ENCODE measurements at places on chromosomes 11 and 22. TPM values are rescaled to one million over a fixed set of nuclear protein-coding genes. Genes with fewer than 3 reads are reported as not detected.

The OR52A1 gene
- not detected for total RNA-seq

The MS4A6A gene
- total RNA-seq = not detected

The PLEKHA7 gene
- 78.7 TPM for total RNA-seq

The DRICH1 gene
- total RNA-seq = 11.1 TPM

The SMIM35 gene
- total RNA-seq = not detected

The RAB36 gene
- total RNA-seq = 10.3 TPM

The APOBEC3H gene
- total RNA-seq = not detected

DNA sequence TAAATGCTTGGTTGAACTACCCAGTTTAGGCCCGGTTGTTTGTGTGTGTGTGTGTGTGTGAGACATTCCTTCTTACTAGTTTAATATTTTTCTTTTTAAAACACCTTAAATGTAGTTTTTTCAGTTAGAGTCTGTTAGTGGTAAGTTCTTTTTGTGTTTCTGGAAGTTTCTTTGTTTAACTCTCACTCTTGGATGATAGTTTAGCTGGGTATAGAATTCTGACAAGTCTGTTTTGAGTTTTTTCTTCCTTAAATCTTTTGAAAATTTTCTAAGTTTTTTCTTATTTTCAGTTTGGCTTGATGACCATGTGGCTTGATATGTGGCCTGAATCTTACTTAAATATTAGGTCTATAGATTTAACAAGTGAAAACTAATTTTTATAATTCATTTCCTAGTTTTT lies 60.1 kb downstream of the PDE3B start:
- H3K4me1 ChIP-seq = peaks cover 2% of the 10 kb centered on the region
- peaks cover 17% of the 10 kb centered on the region for H3K36me3 ChIP-seq
- no peaks in the 10 kb centered on the region for H3K27me3 ChIP-seq

- H3K4me1 ChIP-seq = peaks cover 9% of the 10 kb centered on the region
- DNase-seq = no peak
- H3K27ac ChIP-seq = no peak overlapping the region
- no peaks in the 10 kb centered on the region for H3K27me3 ChIP-seq
- no peak overlapping the region for H3K4me3 ChIP-seq
- H3K36me3 ChIP-seq = peaks cover 7% of the 10 kb centered on the region
Observed at GRCh38 chr22:23862103-23862502, 4.4 kb downstream of the SLC2A11 start.

- H3K27me3 ChIP-seq = no peaks in the 10 kb centered on the region
- DNase-seq = no peak
- H3K4me1 ChIP-seq = peaks cover 23% of the 10 kb centered on the region
- H3K27ac ChIP-seq = no peak overlapping the region
- peaks cover 3% of the 10 kb centered on the region for H3K36me3 ChIP-seq
- H3K4me3 ChIP-seq = no peak overlapping the region
Observed at GRCh38 chr11:47516984-47517853, 35.7 kb downstream of the CELF1 start.

DNA sequence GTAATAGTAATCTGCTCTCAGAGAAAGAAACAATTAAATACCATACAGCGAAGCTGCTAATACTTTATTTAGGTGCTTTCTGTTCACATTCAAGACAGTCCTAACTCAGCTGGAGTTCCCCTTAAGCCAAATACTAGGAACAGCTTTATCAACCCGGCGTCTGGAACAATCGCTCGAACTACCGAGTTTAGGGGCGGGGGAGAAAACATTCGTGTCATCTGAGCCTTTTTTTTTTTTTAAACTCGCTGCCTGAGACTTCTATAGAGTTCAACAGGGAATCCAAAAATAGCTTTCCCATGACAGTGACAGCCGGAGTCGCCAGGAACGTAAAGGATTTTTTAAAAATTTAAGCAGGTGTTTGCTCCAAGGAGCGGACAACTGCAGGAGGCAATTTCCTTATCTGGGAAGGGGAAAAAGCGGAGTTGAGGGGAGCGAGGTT lies 852 bp downstream of the TRAF6 start:
- no peak for DNase-seq
- H3K27me3 ChIP-seq = peaks cover 20% of the 10 kb centered on the region
- H3K36me3 ChIP-seq = peaks cover 2% of the 10 kb centered on the region
- H3K4me1 ChIP-seq = peaks cover 13% of the 10 kb centered on the region
- peak overlapping the region; percentile 98 for H3K4me3 ChIP-seq

DNA sequence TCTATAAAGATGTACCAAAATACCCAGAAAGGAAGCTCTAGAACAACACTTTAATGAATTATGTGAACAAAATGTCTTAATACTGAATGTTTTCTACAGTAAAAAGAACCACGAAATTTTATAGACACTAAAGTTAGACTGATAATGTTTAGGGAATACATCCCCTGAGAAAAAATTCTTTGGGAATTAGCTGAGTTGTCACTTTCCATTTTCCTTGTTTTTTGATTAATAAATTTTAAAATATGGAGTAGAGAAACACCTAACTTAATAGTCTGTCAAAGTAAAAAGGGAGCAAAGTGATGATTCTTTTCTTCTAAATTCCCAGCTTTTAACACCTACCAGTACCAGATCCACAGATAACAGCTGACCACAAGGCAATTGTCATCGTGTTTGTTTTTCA lies 23.1 kb upstream of the SCN3B start:
- peaks cover 6% of the 10 kb centered on the region for H3K27me3 ChIP-seq
- H3K4me3 ChIP-seq = no peak overlapping the region
- no peak overlapping the region for H3K27ac ChIP-seq

DNA sequence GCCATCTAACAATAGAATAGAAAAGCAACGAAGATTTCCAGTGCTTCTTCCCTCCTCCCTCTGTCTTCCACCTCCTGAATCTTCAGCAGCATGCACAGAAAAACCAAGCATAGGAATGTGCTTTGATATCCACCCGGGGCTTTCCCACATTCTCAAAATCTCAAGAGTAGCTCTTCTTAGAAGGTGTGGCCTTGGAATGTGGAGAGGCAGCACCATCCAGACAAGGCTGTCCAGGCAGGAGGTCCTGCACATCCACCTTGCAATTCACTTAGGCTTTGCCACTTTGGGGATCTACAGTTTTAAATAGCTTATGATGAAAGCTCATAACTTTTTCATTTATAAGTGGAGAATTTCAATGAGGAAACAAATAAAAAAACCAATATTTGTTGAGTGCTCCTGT lies 72.9 kb downstream of the KIRREL3 start:
- no peak overlapping the region for H3K27ac ChIP-seq
- H3K27me3 ChIP-seq = peaks cover 49% of the 10 kb centered on the region
- H3K4me3 ChIP-seq = no peak overlapping the region
- H3K4me1 ChIP-seq = peaks cover 11% of the 10 kb centered on the region

DNA sequence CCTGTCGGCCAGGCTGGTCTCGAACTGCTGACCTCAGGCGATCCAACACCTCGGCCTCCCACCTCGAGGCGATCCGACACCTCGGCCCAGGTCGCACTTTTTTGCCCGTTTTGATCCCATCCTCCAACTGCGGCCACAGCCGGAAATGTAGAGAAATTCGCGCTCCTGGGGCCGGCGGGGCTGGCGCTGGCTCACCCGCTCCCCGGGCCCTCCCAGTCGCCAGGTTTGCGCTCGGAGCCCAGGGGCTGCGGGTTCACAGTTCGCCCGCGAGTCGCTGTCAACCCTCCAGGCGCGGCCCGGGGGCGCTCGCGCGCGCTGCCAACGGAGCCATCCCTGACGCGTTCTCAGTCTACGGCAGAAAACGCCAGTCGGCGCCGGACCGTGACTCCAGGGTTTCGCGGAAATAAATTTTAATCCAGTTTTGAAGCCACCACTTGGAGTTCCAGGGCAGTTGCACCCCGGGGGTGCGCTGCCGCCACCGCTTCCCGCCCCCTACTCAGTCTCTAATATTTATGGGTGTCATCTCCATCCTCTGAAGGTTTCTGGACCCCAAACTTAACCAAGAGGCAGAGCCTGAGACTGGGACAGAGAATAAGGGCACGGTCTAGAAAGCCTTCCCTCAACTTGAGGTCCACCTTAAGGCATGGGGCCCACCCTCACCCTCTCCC lies 1.5 kb upstream of the KLHDC7B start:
- H3K27me3 ChIP-seq = peaks cover 23% of the 10 kb centered on the region
- H3K4me3 ChIP-seq = no peak overlapping the region
- peak; percentile 76 for DNase-seq

GRCh38 chr11:108624196-108624925 lies 30.8 kb upstream of the EXPH5 start:
- H3K27me3 ChIP-seq = no peaks in the 10 kb centered on the region
- no peak for DNase-seq
- no peak overlapping the region for H3K27ac ChIP-seq
- H3K36me3 ChIP-seq = peaks cover 3% of the 10 kb centered on the region

DNA sequence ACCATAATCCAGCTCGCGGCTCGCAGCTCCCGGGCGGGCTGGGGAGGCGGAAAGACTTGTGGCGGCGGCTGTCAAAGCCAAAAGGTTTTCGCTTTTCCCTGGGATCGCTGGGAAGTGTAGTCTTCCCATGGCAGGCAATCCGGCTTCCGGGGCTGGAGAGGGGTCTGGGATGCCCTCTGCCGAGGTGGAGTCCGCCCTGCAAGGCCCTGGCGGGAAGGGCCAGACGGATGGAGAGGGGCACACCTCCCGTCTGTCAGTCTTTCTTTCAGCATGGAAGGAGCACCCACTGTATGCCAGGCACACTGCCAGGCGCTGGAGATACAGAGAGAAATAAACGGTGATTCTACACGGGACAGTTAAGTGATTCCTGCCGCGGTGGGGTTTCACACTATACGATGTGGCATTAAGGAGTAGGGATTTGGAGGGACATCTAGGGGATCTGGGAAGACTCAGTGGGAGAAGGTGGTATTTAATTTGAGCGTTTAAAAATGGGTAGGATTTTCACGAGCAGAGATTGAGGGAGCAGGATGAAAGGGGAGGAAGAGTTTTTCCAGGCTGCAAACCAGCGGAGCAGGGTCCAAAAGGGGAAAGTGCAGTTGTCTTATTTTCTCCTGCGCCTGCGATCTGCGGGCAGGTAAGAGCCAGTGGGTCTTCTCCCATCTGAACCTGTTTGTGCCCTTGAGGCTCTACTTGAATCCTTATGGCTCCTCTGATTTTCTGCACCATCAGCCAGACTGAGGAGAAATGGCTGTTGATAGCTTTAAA lies at the start of gene BACE1:
Gene BACE1 (minus strand): TSS at position 60 of the 765 bp plus-strand sequence. CDS start 461 bp downstream, outside the sequence.
- no peaks in the 10 kb centered on the region for H3K36me3 ChIP-seq
- peak within 1 kb of the TSS; percentile 87 for H3K27ac ChIP-seq
- H3K4me3 ChIP-seq = peak within 1 kb of the TSS; percentile 81
- peaks cover 22% of the 10 kb centered on the region for H3K4me1 ChIP-seq

DNA sequence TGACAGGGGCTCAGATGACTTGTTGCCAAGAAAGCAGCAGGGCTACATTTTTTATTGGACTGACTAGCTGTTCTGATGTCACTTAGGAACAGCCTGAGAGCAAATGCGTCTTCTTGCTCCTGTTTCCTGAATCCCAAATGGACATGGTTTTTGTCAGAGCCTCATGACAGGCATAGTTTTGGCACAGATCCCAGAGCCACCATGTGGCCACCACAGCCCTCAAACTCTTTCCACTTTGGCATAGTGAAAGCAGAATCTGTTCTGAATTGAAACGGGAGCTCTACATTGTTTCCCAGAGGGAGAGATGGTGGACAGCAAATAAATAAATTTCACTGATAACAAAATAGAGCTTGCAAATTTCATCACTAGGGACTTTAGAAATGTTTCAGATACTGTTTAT lies 222.2 kb downstream of the C11orf87 start:
- no peak overlapping the region for H3K4me3 ChIP-seq
- peaks cover 6% of the 10 kb centered on the region for H3K27me3 ChIP-seq
- no peaks in the 10 kb centered on the region for H3K36me3 ChIP-seq
- no peak overlapping the region for H3K27ac ChIP-seq
- DNase-seq = no peak

GRCh38 chr11:101336858-101337257 lies 207.2 kb upstream of the PGR start:
- no peak overlapping the region for H3K27ac ChIP-seq
- no peaks in the 10 kb centered on the region for H3K27me3 ChIP-seq
- no peaks in the 10 kb centered on the region for H3K36me3 ChIP-seq
- H3K4me1 ChIP-seq = no peaks in the 10 kb centered on the region
- no peak overlapping the region for H3K4me3 ChIP-seq

DNA sequence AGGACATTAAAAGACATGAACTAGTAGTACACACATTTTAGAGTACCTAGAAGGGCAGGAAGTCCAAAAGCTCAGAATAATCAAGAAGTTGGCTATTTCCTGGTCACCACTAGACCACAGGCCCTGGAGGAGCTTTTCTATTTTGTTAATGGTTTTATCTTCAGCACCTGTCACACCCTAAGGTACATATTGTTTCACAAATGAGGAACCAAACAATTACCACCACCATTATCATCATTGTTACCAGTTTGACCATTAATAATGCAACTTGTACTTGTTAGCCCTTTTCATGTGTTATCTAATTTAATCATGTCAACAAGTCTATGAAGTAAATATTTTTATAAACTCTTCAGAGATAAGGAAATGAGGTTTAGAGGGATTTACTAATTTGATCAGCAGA lies 4.9 kb downstream of the MRPL48 start:
- no peak overlapping the region for H3K27ac ChIP-seq
- H3K36me3 ChIP-seq = no peaks in the 10 kb centered on the region
- H3K27me3 ChIP-seq = no peaks in the 10 kb centered on the region
- no peak overlapping the region for H3K4me3 ChIP-seq

DNA sequence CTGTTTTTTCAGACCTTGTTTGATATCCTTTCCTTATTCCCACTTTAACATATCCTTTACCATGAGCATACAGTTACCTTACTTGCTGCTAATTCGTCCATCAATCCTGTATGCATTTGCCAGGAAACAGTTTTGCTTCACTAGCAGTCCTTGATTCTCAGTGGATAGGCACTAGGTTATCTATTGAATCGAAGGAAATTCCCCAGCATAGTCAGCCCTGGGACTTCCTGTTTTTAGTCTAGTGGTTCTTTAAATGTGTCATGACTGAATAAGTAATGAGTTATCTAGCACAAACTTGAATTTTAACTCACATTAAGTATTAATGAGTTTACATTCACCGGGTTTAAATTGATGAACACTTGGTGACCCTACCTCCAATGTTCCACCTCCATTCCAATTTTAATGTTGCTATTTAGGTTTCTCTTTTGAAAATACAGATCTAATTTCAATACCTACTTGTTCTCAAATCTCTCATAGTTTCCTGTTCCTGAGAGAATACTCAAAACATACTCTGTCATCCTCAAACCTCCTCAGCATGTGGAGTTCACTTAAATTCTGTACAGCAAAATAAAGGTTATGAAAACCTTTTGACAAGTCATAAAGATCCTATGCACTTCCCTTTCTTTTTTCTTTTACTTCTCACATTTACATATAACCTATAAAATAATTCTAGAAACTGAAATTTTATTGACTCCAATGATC lies 1375.1 kb upstream of the TENM4 start:
- no peak overlapping the region for H3K27ac ChIP-seq
- H3K36me3 ChIP-seq = no peaks in the 10 kb centered on the region
- no peaks in the 10 kb centered on the region for H3K4me1 ChIP-seq

- H3K4me1 ChIP-seq = peaks cover 5% of the 10 kb centered on the region
- H3K36me3 ChIP-seq = no peaks in the 10 kb centered on the region
- no peak for DNase-seq
- H3K4me3 ChIP-seq = no peak overlapping the region
- no peak overlapping the region for H3K27ac ChIP-seq
Observed at GRCh38 chr11:114563077-114563476, 3.4 kb upstream of the NXPE1 start.
